ENCODE measurements at places on chromosomes 6 and 20. TPM values are rescaled to one million over a fixed set of nuclear protein-coding genes. Genes with fewer than 3 reads are reported as not detected.

Gene RPL10A
- 1,618 TPM for total RNA-seq

GRCh38 chr20:18063676-18064075 is 6.0 kb upstream of the OVOL2 start:
- no peak for DNase-seq

DNA sequence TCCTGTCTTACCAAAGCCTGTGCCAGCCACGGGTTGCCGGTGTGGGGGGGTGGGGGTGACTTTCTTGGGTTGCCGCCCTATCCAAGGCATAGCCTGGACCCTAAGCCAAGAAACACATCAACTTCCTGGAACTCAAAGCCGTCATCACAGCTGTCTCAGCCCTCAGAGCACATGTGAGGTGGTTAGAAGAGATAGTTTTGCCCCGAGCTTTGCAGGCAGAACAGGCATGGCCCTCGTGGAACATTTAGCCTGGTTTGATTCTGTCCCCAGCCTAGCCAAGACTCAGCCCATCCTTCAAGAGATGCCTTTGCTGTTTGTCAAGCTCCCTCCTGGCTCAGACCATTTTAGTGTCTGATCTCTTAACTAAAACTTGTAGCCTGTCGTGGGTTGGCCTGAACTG is 64.9 kb downstream of the RREB1 start:
- no peak for DNase-seq

DNA sequence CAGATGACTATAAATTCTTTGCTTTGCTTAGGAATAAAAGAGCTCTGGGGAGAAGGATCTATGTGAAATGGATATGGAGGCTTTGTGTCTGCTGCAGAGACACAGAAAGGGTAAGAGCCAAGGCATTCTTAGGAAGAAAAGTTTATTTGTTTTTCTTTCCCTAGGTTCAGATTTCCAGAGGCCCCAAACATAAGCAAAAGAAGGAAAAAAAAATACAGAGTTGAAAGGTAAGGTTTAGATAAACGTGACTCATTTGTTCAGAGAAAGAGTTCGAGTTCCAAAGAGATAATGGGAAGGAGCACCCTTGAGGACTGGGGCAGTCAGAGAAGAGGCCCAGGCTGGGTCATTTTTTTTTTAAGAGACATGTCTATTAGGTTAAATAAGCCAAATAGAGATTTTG is 27.4 kb upstream of the BMP5 start:
- DNase-seq = no peak

- DNase-seq = no peak
Observed at GRCh38 chr6:52365866-52366540, 4.1 kb downstream of the PAQR8 start.

- no peak for DNase-seq
Observed at GRCh38 chr6:32623693-32624092, 13.5 kb upstream of the HLA-DQA1 start.

- no peak for DNase-seq
Observed at GRCh38 chr6:727856-728255, 34.9 kb upstream of the EXOC2 start.

- DNase-seq = peak; percentile 12
Observed at GRCh38 chr6:41182069-41183034, 18.6 kb downstream of the TREML2 start.

DNA sequence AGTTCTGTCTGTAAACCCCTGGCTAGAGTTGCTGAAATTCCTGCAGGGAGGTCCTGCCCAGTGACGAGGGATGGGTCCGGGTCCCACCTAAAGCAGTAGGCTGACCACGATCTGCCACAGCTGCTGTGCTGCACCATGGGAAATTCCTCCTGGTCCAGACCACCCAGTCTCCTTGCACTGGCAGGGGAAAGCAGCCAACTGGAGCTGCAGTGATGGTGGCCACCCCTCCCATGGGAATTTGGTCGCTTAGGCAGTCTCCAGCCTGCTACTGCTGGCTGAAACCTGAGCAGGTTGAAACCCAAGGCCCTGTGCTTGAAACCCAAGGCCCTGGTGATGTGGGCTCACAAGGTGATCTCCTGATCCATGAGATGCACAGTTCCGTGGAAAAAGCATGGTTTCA is 23.9 kb upstream of the MOXD1 start:
- no peak for DNase-seq

Gene JPH2
- 2.9 TPM for total RNA-seq

- no peak for DNase-seq
Observed at GRCh38 chr20:53873230-53873604, 197.2 kb downstream of the BCAS1 start.

DNA sequence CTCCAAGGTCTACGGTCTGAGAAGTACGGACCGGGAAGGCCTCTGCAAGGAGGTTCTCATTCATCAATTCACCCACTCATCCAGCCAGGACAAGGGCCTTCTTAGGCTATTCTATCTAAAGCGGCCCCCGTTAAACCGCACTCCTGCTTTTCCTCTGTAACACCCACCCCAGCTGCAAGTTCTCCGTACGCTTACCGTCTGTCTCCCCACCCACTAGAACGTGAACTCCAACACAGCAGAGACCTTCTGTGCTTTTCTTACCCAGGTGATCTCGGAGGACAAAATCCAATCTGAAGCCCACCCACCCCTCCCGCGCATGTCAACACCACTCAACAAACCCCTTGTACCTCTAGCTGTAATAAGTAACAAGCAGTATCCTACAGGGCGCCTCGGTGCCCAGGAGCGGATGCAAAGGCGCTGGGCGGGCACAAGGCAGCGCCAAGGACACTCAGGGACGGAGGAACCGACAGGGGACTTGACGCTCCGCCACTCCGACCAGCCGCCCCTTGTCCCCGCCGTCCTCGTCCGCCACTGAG is 351 bp downstream of the AURKA start:
- DNase-seq = no peak

Gene TMEM151B
- total RNA-seq = 0.07 TPM

Gene FAM83C
- total RNA-seq = not detected

Gene GMPR
- total RNA-seq = 1.2 TPM

DNA sequence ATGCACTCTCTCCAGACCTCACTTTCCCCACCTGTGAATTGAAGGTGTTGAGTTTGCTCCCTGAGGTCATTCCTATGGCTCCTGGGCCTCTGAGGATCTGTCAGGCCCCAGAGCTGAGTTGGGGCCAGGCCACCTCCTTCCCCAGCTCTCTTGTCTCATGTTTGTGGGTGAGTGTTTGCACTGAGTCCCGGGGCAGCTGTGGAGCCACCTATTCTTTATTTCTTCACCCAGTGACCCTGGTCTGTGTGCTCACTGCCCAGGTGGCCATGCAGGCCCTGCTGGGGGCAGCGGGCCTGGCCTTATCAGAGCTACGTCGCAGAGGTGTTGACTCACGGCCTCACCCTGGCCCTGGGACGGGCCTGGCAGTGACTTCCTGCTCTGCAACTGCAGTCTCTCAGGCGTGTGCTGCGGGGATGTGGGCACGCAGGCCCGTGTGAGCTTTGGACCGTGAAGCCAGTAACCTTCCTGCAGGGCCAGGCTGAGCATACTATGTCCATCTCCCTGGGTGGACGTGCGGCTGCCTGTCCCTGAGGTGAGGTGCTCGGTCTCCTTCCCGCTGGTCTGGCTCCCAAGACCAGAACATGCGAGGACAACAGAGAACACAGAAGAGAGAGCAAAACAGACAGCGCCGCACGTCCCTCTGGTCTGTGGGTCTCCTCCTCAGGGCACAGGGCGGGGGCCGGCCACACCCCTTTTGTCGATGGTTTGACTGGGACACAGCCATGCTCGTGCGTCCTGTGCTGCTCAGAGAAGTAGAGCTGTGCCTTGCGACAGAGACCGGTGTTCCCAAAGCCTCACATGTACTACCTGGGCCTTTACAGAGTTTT is 12.1 kb downstream of the TMEM181 start:
- DNase-seq = no peak

Gene OPN5
- not detected for total RNA-seq

DNA sequence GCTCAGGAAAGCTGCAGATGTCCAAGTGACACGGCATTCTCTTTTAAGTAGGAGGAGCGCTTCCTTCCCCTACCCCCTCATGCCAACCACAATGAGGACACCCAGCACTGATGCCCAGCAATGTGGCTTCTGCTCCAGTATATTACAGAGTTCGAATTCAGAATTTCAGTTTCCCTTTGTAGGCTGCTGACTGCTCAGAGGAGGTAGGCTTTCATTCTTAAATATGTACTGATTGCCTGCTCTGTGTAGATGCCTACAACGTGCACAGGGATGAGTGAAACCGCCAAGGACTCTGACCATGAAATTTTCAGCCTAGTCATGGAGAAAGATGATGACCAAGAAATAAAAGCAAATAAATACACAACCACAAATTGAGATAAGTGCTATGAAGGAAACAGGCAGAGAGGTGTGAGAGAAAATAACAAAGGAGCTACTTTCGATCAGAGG is 50.9 kb upstream of the TNFAIP3 start:
- no peak for DNase-seq

- DNase-seq = no peak
Observed at GRCh38 chr6:128491610-128492206, 28.7 kb downstream of the PTPRK start.

Gene HRH3
- total RNA-seq = not detected

DNA sequence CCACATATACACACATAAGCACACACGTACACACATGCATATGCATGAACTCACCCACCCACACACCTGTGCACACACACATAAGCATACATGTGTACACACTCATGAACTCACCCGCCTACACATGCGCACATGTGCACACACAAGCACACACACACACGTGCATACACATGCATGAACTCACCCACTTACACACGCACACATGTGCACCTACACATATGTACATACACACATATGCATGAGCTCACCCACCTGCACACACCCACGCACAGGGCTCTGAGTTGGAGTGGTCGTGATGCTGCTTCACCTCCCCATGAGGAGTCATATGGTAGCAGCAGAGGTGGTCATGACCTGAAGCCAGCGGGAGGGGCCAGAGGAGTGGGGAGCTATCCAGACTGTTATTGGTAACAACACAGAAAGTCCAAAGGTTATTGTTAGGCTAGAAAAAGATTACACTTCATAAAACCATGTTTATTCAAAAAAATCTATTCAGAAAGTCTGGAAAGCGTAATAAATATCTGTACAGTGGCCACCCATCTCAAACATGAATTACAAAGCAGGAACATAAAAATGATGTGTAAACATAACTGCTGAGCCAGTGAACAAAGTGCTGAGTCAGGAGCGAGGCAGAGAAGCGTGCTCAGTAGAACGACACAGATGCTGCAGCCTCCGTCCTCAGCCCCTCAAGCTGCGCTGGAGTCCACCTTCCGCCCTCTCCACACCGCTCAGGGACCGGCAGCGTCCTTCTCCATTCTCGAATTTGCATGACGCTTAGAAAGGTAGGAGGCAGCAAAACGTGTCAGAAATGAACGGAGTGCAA is 26.4 kb upstream of the MPC1 start:
- no peak for DNase-seq

Gene EDN1
- total RNA-seq = 16.3 TPM

DNA sequence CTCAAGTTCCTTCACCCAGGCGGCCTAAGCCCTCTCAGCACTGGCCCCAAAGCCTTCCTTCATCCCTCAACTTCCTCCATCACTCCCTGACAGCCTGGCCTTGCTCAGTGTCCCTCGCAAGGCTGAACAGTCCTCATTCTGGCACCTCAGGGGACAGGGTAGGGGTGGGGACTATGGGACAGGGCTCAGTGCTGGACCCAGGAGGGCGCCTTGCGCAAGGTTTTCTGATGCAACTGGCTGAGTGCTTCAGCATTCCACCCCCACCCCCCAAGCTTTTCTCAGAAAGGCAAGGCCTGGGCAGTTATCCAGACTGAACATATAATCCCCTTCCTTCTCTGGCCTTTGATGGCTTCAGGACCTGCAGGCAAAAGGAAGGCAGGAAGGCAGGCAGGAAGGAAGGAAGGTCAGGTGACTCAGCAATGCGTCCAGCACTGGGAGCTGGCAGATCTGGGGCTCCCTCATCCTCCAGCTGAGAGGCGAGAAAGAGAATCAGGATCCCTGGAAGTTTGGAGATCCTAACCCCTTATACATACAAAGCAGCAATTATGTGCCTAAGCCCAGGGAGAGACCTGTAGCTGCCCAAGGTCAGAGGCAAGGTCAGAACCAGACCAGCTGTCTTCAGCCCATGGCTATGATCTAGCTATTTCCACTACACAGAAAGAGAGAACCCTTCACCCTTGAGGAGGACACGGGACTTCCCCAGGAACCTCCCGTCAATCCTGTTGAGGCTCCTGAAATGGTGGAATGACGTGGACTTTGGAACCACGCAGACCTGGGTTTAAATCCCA is 8.6 kb upstream of the TRIB3 start:
- no peak for DNase-seq
